NCI-H524 (cell line): ENCODE measurements at places on chromosomes 12 and 14.
A peak's percentile ranks its signal among the peaks of the same experiment; 100 is the strongest.

DNA sequence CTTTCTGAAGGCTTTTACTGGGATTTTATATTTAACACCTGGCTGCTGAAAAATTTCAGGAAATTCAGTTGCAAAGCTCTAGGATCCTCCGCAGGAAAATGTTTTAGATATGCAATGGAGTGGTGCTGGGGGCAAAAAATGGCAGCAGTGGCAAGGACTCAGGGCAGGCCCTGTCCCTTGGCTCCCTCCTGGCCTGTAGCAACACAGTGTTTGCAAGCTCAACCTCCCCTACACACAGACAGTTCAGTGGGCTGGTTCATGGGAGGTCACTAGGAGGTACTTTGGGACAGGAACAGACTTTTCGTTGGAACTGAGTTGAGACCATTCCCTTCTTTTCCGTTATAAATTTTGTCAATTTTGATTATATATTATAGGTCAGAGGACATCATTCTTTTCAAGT, 270.4 kb downstream of the ADAMTS20 start:
- DNase-seq, result no peak

DNA sequence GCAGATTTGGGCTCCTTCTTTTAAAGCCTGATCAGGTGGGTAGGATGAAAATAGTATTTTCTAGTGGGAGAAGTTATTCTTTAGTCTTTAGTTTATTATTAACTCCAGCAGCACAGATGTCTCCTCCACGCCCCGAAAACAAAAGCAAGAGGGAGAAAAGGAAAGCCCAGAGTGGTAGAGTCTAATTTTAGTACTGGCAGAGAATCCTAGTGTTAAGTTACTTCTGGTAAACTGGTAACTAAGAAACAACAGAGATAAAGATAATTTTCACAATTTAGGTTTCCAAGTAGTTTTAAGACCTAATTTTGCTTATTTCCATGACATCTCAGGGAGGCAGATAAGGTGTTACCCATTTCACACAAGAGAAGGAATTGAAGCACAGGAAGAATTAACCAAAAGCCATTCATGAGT, 16.3 kb downstream of the ATP5MC2 start:
- DNase-seq, result no peak

DNA sequence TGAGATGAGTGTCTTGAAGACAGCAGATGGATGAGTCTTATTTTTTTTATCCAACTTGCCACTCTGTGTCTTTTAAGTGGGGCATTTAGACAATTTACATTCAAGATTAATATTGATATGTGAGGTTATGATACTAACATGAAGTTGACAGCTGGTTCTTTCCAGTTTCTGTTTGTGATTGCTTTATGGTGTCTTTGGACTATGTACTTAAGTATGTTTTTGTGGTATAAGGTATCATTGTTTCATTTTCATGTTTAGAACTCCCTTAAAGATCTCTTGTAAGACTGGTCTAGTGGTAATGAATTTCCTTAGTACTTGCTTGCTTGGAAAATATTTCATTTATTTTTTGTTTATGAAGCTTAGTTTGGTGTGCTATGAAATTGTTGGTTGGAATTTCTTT, 550.3 kb upstream of the NOVA1 start:
- no peak for DNase-seq

GRCh38 chr12:115042341-115042740, 358.4 kb upstream of the TBX3 start:
- no peak for DNase-seq

DNA sequence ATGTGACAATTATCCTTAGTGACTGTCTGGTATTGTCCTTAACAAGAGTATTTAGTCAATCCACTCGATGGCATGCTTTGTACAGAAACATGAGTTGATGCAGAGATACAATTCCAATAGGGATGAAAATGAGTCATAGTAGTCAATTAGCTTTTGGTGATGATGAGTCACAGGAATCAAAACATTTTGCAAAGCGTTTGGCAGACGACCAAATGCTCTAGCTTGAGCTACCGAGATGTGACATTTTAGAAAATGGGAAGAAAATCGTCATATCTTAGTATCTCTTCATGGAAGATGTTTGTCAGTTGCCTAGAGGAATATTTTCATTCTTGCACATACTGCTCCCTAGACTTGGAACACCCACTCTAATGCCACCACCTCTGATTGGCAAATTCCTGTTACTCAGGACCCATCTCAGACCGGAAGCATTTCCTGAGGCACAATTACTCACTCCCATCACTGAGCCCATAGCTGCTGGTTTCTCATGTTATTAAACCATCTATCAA, 95.0 kb downstream of the LMNTD1 start:
- no peak for DNase-seq

GRCh38 chr12:123126294-123127181, 24.4 kb downstream of the PITPNM2 start:
- no peak for DNase-seq

GRCh38 chr14:90452366-90452765, 55.5 kb downstream of the CALM1 start:
- no peak for DNase-seq

GRCh38 chr12:19165451-19165850, 35.9 kb downstream of the PLEKHA5 start:
- DNase-seq, result no peak

DNA sequence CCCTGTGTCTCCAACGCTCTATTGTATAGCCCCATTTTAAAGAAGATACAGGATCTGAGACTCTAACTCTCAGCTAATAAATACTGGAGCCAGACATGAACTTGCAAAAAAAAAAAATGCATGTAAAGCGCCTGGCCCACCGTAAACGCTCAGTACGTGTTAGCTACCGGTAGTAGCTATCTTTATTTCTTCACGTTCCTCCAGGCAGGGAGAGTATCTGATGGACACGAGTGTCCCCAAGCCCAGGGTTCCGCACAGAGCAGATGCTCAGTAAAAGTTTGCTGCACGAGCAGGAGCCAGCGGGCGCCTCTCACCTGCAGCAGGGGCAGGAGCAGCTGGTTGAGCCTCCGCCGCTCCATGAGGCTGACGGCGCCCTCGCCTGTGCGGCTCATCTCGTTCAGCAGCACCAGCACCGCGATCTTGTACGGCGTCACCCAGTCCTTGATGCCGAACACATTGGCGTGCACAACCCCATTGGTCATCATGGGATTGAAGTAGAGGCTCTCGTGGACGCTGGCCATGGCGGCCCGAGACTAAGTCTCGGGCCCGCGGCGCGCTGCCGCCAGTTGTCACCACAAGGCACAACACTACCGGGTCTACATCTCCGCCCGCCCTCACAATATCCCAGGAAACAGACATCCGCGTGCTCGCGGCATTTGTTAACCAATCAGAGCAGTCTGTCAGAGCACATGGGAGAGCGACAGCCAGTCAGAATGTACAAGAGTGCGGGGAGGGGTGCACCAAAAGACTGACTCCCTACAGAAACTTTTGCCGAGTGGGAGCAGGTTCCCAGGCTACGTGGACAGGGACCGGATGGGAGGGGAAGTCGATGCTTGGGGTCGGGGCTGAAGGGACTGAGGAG, at the start of gene ANAPC5:
TSS of gene ANAPC5 (minus strand) at position 592 of the 862 bp plus-strand sequence. CDS start at position 521, 71 bp downstream.
- peak; percentile 98 for DNase-seq

- no peak for DNase-seq
These were observed 52.4 kb downstream of the DUSP6 start for GRCh38 chr12:89299931-89300330.

DNA sequence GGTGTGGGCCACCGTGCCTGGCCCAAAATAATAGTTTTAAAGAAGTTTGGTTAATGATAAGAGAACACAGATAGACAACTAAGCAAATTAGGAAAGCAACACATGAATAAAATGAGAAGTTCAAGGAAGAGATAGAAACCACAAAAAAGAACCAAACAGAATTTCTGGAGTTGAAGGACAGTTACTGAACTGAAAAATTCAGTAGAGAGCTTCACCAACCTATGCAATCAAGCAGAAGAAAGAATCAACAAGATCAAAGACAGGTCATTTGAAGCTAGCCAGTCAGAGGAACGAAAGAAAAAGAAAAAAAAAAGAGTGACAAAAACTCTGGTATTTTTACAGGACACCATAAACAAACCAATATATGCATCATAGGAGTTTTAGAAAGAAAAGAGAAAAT, 15.4 kb upstream of the KRT83 start:
- no peak for DNase-seq

GRCh38 chr12:124445121-124445718, 122.2 kb downstream of the NCOR2 start:
- DNase-seq, result no peak

DNA sequence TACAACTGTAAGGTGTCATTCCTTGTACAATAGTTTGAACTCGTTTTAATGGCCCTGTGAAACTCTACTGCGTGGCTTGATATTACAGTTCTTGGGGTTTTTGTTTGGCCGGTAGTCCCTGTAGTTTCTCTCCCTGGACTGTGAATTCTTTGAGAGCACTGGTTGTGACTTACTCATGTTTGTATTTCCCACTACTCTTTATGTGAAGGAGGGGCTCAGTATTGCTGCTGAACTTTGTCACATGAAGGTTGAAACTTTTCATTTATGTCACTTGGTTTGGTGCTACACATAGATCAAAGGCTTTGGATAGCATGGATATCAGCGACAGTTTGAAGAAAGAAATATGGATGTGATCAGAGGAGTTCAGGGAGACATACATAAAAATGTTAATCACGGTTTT, 1.5 kb upstream of the POU6F1 start:
- DNase-seq, result no peak

GRCh38 chr12:32272465-32272864, 126.9 kb upstream of the FGD4 start:
- DNase-seq, result no peak

- peak; percentile 53 for DNase-seq
These were observed 580 bp downstream of the SALL2 start for GRCh38 chr14:21525571-21525961.

DNA sequence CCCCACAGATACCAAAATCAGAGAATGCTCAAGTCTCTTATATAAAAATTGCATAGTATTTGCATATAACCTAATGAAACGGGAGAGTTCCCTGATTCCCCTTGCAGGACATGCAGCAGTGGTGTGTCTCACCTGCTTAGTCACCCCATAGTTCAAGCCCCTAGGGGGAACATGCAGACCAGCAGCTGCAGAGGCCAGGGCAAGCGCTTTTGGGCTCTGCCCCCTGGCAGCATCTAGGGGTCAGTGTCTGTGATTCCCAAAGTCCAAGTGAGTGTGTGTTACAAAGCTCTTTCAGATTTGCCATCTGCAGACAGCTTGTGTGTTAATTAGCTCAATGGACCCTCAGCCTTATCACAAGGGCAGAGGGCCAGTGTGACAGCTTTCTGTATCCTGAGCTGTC, 110.1 kb downstream of the DNAI7 start:
- peak; percentile 32 for DNase-seq

DNA sequence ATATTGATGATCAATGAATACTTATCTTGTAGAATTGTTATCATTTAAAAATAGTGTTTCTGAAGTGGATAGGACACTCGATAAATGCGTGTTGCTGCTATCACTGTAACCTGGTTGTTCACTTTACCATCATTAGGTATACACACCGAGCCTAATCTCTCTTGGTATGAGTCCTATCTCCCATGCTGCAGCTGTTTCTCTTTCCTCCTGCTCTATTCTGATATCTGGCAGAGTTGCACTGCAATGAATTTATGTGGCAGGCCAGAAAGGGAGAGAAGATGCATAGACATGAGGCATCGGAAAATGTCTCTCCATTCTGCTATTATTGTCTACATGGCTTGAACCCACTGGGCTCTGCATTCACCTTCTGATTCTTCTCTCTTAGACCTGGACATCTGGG, 26.7 kb downstream of the KCNK10 start:
- DNase-seq, result no peak

GRCh38 chr12:85920324-85920947, 46.3 kb downstream of the NTS start:
- DNase-seq, result peak; percentile 1

DNA sequence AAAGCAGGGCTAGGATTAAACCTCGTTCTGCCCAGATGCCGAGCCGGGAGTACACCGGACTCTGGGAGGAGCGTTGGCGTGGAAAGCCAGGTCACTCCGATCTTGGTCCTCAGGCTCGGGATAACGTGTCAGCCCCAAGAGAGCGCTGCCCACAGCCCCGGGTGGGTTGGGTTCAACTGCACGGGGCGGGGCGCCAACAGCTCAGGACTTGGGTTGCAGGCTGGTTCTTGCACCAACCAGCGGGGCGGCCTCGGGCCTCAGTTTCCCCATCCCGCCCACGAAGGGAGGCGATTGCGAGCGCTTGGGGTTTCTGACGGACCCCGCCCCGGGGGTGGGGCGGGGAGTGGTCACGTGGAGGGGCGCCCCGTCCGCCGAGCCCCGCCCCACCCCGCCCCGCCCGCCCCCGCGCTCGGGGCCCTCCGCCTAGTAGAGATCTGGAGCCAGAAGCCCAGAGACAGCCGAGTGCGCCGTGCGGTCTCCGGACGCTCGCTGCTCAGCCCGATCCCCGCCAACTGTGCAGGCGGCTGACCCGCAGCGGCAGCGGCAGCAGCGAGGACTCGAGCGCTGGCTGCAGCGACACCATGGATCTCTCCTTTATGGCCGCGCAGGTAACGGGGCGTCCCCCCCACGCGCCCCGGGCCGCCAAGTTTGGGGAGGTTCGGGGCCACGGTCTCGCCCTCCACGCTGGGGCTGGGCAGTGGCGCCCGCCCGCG, at the start of gene C14orf132:
TSS of gene C14orf132 (plus strand) at position 443 of the 713 bp plus-strand sequence. CDS start at position 582, 139 bp downstream.
- DNase-seq, result peak; percentile 77

GRCh38 chr14:41000350-41000749, 606.3 kb upstream of the LRFN5 start:
- no peak for DNase-seq

GRCh38 chr14:66295386-66295785, 190.8 kb upstream of the CCDC196 start:
- DNase-seq, result no peak

DNA sequence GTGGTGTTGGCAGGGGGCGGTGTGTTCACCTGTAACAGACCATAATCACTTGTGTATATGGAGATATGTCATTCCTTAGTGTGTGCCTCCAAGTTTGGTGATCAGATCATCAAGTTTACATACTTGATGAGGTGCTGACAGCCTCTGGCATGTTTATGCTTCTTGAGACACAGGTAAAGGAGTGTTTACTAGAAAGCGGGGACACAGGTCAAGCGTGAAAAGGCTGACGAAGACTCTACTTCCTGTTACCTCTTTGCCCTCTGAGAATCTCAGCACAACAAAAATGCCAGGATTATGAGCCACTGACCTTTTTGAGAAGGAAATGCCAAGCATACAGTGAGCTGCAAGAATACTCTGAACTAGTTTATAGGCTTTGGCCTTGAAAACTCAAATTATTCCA, 29.6 kb downstream of the PRDM4 start:
- DNase-seq, result no peak

GRCh38 chr14:57391517-57392195, 1.3 kb downstream of the NAA30 start:
- no peak for DNase-seq

GRCh38 chr12:64097366-64098105, 124.6 kb downstream of the KICS2 start:
- DNase-seq, result no peak

DNA sequence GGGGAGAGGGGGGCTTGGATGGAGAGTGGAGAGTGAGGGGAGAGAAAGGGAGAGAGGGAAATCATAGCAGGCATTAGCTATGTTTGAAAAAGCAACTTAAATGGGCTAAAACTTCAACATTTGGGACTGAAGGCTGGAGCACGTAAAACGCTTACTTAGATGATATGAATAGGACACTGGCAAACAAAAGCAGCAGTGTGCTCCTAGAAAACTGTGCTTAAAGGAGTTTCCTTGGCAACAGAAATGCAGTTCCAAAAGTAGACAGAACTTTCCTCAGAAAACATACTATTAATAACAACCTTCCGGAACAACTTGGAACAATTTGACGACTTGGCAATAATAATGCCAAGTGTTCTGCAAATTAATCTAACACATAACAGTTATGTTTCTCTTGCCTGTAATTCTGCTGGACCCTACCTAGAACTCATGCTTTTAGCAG, 235.5 kb upstream of the NPAS3 start:
- DNase-seq, result no peak

- no peak for DNase-seq
These were observed 6.6 kb upstream of the DLK1 start for GRCh38 chr14:100719976-100720520.

GRCh38 chr14:72236629-72237028, 304.4 kb downstream of the RGS6 start:
- no peak for DNase-seq
